ENCODE measurements at places on chromosomes 2 and 18. TPM values are rescaled to one million over a fixed set of nuclear protein-coding genes. Genes with fewer than 3 reads are reported as not detected.

CCDC142 gene
- 16.8 TPM for polyA plus RNA-seq

GRCh38 chr2:165562233-165562632 is 92.7 kb downstream of the CSRNP3 start:
- no peak for DNase-seq

DNA sequence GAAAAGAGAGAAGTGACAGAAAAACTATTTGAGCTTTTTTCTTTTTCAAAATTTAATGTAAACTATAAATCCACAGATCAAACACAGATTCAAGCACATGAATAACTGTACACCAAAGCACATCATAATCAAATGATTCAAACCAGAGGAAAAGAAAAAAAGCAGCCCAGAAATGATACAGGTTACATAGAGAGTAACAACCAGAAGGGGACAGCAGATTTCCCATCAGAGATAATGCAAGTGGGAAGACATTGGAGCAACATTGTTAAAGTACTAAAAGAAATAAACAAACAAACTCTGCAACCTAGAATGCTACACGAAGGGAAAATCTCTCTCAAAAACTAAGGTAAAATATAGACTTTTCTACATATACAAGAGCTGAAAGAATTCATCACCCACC is 34.5 kb downstream of the CMPK2 start:
- DNase-seq, result no peak

DNA sequence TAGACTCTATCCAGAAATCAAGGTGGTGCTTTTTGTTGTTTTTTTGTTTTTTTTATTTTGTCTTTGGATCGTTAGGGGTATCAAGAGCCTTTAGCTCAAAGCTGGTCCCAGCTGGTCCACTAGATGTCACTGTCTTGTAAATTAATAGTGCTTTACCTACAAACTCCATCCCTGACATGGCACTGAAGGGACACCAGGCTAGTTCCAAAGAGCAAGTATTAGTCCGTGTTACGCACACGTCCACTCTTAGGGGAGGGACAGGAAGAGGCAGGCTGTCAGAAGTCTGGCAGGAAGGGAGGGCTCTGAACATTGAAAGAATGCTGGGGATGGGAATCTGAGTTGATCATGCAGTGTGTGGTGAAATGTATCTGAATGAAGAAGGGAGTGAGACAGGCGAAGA is 85.9 kb upstream of the CCBE1 start:
- no peak for DNase-seq

DNA sequence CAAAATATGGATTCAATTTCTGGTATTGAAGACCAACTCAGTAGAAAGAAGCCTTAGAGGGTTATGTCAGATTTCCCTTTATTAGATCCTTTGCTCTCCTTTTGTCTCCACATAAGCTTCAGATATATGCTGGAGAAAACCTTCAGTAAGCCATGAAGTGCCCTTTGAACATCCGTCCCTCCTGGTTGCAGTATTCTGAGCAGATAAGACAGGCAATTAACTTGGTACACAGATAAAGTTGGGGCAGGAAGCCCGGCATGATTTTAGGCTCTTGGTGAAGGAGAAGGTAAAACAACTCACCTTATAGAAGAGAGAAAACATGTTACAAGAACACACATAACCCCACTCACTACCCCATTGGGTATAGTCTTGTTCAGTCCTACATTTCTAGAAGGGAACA is 76.4 kb downstream of the SRD5A2 start:
- no peak for DNase-seq

GRCh38 chr2:42236911-42237310 is 67.8 kb downstream of the EML4 start:
- no peak for DNase-seq

DNA sequence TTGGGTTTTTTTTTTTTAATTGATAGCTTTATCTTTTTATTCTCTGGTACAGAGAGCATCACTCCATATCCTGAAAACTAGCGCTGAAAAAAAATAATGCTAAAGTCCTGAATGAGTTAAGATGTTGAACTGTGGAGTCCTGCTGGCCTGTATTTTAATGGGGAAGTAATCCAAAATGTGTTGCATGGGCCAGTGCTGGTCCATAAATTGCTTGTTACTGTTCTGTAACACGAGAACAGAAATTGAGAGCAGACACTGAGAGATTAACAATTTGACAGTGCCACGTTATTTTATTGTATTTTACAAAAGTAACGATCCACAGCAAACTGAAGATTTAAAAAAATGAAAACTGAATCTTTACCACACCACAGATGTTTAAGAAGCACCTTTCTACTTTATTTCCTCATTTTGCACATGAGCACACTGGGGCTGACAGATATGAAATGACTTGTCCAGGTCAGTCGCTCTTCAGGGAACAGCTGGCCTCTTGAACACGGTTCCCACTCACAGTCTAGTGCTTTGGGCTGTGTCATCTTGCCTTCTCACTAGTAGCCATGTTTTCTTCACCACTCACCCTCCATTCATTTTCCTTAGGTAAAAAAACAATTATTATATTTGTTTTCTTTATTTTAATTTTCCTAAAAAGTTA is 35.3 kb downstream of the ZCCHC2 start:
- no peak for DNase-seq

DNA sequence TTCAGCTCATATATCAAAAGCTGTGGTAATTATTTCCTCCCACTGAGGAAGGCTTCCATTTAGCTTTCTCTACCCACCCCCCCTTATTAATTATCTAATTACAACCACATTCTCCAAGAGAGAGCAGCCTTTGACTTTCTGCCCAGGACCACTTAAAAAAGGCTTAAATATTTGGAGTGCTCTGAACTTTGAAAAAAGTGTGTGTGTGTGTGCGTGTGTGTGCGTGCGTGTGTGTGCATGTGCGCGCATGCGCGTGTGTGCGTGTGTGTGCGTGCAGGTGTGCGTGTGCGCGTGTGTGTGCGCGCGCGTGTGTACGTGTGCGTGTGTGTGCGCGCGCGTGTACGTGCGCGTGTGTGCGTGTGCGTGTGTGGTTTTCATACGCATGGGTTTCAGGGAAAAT is 57.8 kb downstream of the TWIST2 start:
- no peak for DNase-seq

DNA sequence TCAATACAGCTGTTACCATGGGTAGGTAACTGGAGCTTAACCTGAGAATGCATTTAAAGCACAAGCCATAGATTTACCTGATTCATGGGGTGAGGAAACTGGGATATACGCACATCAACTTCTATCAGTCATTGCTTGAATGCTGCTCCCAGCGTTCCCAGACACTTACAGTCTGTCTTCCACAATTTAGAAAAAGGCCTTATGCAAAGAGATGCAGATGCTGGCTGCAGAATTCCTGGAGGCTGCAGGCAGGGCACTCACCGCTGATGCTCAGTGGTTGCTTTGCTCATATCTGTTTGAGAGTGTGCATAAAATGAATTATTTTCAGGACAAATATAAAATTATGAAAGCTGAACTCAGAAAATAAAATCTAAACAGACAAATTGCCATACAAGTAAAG is 950.7 kb upstream of the PIK3C3 start:
- no peak for DNase-seq

DNA sequence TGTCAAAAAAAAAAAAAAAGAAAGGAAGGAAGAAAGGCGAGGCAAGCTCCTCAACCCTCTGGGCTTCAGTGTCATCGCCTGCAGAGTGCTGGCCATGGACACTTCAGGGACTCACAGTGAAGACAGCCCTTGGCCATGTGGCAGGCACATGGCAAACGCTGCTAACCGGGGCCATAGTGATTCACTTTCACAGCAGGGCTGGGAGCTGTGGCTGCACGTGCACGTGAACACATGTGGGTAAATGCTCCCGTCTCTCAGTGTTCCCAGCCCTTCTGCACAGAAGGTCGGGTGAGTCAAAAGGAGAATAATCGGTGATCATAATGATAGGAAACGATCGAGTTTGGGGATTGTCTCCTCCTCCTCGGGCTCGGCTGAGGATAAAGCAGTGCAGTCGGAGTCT is 46.1 kb upstream of the UBE2F start:
- peak; percentile 58 for DNase-seq
